ENCODE measurements at places on chromosomes 2 and 18.

DNA sequence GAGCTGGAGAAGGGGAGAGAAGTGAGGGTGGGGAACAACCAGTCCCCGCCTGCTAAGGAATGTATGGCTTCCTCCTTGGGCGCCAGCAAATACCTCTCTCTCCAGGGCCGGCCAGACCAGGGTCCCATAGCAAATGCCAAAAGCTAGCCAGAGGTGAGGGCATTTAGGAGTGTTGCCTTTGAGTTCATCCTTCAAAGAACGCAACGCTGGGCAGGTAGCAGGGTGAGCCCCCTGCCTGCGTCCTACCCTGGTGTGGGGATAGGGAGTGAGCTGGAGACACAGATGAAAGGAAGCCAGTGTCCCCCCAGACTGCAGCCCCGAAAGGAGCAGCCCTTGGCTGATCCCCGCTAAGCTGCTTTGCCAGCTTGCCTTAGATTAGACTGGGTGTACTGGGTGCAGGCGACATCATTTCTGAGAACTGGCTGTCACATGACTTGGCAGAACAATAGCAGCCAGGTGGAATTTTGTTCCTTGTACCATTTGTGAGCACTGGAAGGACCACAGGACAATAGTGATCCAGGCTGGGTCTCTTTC is 40.4 kb downstream of the KLHL29 start:
- no peak for DNase-seq

- no peak for DNase-seq
Observed at GRCh38 chr18:41042866-41043265, 912.2 kb upstream of the PIK3C3 start.

GRCh38 chr2:187297801-187298200 is 150.3 kb downstream of the CALCRL start:
- no peak for DNase-seq

DNA sequence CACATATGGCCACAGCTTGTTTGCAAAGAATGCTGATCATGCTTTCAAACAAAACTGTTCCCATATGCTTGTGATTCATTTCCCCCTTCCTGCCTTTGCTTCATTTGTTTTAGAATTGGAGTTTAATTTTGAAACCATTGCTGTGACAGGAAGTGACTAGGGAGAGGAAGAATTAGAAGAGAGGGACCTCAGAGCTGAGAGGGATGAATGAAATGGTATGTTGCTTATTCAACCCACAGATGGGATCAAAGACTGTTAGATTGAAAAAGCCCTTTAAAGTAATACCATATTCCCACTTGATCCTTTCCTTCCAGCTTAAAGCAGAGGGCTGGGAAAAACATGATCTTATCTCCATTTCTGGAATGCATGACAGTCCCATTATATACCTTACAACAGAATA is 106.2 kb upstream of the RNF152 start:
- peak; percentile 62 for DNase-seq

DNA sequence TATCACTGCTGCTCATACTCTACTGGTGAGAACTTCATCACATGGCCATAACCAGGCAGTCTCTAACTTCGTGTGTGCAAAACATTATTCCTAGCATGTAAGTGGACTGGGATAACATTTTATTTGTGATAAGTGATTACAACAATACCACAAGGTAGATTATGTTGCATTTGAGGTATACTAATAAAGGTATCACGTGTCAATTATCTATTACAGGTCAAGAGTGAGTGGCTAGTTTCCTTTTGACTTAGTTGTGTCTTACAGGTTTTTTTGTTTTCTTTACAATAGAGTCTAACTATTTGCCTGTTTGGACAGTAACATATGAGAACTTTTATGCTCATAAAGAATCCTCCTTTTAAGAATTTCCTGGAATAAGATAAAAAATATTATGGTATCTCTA is 67.2 kb upstream of the DSC1 start:
- DNase-seq = no peak

DNA sequence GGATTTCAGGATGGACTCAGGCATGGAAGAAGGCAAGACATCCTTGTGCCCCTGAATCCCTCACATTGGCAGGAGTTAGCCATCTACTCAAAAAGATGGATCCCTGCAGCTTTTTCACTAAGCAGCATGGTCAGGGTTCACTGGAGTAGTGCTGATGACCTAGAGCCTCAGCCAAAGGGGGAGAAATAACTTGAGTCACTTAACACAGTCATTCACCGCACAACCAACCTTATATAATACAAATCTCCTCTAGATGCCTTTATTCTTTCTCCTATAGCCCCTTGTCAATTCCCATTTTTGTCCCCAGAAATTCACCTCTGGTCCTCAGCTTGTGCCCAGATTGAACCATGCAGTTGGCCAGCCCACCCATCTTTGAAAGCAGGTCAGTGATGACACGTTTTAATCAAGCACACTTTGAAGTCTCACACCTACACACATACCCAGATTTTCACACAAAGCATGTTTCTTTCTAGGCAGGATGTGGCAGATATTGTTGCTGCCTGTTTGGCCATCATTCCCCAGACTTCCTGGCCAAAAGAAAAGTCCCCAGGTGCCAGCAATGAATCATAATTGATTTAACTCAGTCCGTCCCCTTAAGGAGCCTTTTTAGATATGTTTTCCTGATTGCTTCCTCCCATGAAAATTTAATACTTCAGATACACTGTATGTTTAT is 84.2 kb downstream of the LBH start:
- DNase-seq = no peak

- DNase-seq = no peak
Observed at GRCh38 chr2:216689397-216689796, 6.0 kb downstream of the IGFBP5 start.

GRCh38 chr2:121659933-121660332 is 10.7 kb upstream of the CLASP1 start:
- no peak for DNase-seq

DNA sequence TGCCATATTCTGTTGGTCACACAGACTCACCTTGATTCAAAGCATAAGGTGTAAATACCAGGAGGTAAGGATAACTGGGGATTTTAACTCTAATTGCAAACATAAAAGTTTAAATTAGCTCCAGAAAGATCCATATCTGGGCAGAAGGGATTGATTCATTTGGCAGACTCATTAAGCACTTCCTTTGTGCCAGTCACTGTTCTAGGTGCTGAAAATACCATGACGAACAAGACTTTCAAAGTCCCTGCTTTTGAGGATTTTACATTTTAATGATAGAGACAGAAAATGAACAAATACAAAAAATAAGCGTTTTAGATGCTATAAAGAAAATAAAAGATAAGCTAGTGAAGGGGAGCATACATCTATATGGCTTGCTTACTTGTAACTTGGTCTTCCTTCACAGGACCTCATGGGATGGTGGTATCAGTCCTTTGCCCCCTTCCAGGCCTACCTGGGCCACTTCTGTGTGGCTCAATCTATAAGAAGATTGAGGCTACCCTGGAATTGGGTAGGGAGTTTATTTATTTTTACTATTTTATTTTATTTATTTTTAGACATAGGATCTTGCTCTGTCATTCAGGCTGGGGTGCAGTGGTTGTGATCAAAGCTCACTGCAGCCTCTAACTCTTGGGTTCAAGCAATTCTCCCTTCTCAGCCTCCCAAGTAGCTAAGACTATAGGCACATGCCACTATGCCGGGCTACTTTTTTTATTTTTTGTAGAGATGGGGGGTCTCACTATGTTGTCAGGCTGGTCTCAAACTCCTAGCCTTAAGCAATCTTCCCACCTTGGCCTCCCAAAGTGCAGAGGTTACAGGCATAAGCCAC is 212.8 kb downstream of the MYCN start:
- no peak for DNase-seq

DNA sequence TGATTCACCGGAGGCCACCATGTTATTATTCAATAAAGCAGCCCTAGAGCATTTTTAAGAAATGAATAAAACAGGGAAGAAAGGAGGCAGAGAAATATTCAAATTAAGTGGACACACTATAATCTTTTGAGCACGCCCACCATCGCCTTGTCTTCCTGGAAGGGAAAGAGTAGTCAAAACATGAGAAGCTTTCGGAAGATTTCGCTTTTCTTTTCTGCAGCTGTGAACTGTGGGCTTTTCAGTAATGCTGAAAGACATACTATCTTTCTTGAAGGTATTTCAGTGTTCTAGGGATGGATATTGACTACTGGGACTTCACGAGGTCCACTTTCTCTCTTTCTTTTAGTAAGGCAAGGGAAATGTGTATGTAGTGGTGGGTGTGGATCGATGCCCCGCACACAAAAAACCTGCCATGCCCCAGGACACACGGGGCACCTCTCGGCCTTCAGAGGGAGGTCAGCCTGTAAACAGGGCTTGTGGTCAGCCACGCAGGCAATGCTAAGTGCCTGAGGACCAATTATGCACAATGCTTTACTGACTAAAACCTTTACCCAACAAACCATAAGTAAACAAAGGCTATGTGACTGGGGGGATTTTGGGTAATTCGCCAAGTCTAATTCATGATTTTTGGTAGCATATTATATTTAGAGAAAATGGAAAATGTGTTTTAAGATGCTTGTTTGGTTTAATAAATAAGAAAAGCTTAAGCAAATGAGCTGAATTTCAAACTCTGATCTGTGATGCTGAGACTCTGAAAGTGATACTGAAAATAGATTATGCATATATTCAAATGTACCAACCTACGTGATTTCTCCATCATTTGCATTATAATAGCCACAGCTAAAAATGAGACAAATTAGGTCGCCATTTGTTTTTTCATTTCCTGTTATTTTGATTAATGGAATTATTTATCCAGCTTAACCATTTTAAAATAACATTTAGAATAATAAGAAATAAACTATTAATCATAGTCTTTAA is 130.5 kb downstream of the ZNF516 start:
- DNase-seq = no peak

All from stromal cell of bone marrow (primary cell).